ENCODE measurements at places on chromosomes 13 and 19.

- DNase-seq: no peak
Observed at GRCh38 chr13:73331556-73331955, 272.8 kb downstream of the KLF5 start.

DNA sequence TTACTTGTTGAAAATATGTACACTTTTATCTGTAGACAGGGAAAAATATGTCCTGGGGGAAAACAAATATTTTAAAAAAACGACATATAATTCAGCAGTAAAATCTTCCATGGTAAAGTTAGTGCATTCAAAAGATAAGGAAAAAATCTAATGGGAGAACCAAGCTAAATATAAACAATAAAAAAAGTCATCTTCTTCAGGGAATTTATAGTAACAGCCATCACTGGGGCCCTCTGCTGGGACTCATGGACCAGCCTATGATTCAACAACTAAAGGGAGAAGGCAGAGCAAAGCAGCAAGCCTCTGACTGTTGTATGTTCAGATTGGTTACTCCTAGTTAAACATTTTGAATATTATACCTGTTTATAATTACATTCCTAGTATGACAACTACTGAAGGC is 93.0 kb downstream of the ITGBL1 start:
- no peak for DNase-seq

DNA sequence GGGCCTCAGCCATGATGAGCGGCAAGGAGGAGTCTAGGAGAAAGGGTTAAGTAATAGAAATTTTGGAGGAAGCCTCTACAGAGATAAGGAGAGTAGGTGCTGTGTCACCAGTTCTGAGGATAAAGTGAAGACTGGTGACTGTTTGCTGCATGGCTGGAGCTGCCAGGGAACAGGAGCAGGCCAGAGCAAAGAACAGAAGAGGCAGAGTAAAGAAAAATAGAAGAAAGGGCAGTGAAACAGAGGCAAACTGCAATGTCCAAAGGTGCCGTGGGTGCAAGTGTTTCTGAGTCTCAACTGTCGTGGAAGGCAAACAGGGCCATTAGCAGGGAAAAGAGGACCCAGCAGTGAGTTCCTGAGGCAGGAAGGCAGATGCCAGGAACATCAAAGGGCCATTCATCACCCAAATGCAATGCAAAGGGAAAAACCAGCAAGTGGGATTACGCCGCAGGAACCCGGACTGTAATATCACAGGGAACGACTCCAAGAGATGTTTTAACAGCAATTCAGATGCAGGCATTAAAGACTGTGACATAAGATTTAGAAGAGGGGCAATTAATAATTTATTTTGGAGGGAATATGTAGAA is 318.3 kb downstream of the FOXO1 start:
- DNase-seq: no peak

GRCh38 chr19:5893296-5893903 is 10.2 kb downstream of the NDUFA11 start:
- DNase-seq: no peak

DNA sequence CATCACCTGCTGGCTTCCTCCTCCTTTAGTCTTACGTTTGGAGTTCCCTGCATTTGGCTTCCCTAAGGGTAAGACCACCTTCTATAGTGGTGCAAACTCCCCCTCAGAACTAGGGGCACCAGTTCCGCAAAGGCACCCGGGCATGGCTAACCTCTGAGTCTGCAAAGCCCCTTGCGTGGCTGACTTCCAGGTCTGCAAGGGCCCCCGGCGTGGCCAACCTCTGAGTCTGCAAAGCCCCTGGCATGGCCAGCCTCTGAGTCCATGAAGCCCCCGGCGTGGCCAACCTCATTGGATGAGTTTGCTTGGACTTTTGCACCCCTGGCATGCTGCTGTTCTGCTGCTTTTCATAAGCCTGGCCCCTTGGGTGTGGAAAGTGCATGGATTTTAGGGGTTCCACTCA is 5.1 kb downstream of the MCF2L start:
- DNase-seq: no peak

GRCh38 chr19:50239921-50240590 is 36.6 kb downstream of the MYH14 start:
- DNase-seq: no peak

DNA sequence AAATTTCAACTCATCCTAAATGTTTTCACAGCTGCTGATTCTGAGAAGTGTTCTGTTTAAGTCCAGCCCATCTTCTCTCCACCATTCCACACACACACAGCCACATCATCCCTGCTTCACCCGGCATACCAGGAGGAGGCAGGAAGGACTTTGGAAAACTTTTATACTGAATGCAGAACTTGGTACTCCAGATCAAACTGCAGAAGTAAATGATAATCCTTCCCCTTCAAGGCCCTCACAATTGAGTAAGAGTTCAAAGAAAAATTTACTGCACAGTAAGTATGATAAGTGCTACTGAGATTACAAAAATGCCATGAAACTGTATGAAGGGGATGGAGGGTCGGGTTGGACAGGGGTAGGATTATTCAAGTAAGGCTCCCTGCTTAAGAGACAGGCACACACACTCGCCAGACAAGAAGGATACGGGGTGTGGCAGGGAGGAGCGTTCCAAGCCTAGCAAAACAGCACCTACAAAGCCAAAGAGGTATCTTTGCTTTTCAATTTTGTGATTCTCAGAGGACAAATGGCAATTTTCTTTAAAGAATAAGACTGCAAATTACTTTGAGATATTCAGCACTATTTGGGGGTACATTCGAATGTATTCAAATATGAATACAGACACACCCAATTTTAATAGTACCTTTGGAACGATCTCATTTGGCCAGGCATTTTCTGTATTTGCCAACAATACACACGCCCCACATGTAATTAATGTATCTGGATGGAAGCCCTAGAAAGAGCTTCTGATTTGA is 2.5 kb downstream of the USP12 start:
- DNase-seq: no peak

DNA sequence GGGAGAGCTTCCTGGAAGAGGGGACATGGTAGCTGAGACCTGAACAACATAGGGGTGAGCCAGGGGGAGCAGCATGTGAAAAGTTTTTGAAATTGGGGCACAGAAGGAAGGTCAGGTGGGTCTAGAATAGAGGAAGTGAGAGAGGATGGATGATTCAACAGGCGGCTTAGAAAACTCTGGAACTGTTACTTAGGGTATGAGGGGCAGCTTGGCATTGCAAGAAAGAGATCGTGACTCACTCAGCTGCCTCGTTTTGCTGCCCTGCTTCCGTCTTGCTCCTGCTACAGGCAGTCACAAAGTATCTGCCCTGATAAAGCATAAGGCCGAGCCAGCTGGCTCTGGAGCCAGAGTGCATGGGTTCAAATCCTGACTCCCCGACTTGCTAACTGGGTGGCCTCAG is 1.3 kb upstream of the CEACAM20 start:
- no peak for DNase-seq

GRCh38 chr13:28432816-28433560 is 61.9 kb downstream of the FLT1 start:
- DNase-seq: no peak

DNA sequence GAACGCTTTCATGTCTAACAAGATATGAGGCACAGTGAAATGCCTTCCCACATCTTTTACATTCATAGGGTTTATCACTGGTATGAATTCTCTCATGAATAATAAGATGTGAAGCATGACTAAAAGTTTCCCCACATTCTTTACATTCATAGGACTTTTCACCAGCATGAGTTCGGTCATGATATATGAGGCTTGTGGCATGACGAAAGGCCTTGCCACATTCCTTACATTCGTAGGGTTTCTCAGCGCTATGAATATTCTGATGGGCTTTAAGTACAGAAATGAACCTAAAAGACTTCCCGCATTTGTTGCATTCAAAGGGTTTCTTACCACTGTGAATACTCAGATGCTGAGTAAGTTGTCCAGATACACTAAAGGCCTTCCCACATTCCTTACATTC is 21.3 kb downstream of the ZNF607 start:
- DNase-seq: no peak

DNA sequence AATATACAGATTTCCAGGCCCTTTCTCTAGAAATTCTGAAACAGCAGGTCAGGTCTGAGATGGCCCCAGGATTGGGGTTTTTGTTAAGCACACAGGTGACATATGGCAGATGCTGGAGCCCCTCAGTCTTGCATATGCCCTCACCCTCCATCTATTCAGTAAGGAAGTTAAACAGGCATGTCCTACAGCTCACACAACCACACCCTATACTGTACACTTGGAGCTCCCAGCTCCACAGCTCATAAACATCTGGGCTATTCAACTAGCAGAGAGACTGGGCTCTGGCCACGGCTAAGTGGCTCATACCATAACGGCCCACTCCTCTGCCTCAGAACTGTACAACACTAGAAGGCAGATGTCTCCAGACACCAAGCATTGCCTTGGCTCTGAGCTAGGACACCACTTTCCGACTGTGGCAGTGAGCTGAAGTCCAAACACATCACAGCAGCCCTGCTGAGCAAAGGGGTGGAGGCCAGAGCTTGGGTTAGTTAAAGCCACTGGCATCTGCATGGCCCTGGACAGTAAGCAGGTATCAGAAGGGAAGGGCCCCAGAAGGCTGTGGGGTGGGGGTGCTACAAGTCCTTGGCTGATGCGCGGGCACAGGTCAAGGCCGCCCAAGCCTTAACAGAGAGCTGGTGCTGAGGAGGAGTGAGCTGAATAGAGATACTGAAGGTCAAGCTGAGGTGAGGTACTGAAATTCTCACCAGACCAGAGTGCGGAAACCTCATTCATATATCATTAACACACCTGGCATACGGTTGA is 79.1 kb downstream of the ABCC4 start:
- DNase-seq: no peak

DNA sequence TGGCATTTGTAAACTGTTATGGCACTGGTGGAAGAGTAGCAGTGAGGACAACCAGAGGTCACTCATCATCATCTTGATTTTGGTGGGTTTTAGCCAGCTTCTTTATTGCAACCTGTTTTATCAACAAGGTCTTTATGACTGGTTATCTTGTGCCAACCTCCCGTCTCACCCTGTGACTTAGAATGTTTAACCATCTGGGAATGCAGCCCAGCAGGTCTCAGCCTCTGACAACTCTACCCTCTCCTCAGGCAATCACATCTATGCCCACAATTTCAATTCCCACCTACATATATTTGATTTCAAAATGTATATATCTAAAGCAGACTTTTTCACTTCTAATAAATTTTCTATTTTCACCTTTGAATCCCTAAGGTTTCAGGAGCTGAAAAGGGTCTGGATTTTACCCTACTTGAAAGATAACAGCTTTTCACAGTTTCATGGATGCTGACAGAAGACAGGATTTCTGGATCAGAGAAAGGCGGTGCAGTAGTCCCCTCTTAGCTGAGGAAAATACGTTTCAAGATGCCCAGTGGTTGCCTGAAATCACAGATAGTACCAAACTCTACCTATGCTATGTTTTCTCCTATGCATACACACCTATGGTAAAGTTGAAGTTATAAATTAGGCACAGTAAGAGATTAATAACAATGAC is 1171.8 kb downstream of the DIAPH3 start:
- DNase-seq: no peak

All from CD4-positive, alpha-beta T cell treated with Interleukin-12 subunit alpha and Interleukin-12 subunit beta, for 1 hour (primary cell).